T-helper 9 cell (primary cell): ENCODE measurements at places on chromosomes 13 and 19.
A peak's percentile ranks its signal among the peaks of the same experiment; 100 is the strongest.

- DNase-seq = no peak
These were observed 78.6 kb downstream of the ABCC4 start for GRCh38 chr13:95222733-95223018.

DNA sequence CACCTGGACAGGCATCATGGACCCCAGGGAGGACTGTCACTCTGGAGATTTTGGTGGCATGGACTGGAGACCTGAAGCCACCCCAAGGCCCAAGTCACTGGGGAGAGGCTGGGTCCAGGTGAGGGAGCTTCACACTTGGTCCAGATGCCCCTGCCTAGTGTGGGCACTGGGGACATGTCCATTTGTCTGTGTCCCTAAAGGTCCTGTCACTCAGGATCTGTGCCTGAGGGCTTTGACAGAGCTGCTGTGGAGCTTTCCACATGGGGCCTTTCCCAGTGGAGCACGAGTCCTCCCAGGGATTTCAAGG lies 40.5 kb upstream of the CEACAM8 start:
- no peak for DNase-seq

GRCh38 chr19:4028334-4029246 lies 21.1 kb downstream of the PIAS4 start:
- no peak for DNase-seq

GRCh38 chr13:80475718-80476117 lies 134.8 kb upstream of the SPRY2 start:
- DNase-seq = no peak

- DNase-seq = no peak
These were observed 93.0 kb upstream of the ARGLU1 start for GRCh38 chr13:106660746-106661625.

DNA sequence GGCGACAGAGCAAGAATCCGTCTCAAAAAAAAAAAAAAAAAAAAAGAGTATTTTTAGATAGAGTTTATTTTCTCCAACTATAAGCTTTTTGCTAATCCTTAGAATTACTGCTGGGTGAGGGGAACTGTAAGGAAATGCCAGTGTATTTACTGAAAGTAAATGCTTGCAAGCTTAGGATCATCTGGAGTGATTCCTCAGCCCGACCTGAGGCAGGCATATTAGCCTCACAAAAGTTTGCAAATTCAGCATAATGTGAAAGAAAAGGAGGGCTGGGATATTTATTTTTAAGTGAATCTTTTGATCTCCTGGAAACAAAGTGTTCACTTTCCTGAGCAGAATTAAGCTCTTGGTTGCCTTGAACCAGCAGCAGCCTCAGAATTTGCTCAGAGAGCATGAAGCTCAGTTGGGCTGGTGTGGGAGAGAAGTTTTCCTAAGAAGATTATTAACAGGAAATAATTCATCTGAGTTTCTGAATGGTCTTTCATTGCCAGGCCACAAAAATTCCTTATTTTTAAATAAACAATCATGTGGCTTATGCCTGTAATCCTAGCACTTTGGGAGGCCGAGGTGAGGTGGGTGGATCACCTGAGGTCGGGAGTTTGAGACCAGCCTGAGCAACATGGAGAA lies 24.7 kb upstream of the SPATA13 start:
- DNase-seq = no peak

GRCh38 chr19:10550336-10550735 lies 6.6 kb downstream of the ATG4D start:
- no peak for DNase-seq

- DNase-seq = peak; percentile 54
These were observed 19.9 kb downstream of the ZSWIM9 start for GRCh38 chr19:48190288-48190884.

DNA sequence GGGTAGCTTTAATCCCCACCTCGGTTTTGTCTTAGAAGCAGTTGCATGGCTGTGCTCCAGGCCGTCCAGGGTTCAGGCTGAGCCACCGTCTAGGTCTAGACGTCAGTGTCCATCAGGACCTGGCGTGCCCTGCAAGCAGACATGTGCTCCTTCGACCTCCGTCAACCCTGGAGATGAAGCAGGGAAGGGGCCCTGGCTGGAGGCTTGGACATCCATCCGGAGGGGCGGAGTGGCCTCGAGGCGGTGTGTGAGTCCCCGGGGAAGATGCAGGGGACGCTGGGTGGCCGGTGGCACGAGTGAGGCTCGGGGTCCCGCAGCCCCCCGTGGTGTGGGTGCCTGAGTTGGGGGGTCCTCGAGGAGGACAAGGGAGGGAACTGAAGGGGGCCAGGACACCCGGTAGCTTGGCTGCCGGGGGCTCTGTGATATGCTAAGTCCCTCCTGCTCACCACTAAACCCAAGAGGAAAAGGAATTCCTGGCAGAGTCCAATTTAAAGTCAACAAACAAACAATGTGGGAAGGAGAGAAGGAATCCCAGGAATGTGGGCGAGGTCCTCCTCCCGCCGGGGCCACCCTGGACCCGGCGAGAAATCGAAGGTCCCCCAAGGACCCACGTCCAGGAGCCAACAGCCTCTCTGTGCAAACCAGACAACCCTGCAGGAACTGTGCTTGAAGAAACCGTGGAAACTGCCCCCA lies 14.9 kb upstream of the PTBP1 start:
- no peak for DNase-seq

DNA sequence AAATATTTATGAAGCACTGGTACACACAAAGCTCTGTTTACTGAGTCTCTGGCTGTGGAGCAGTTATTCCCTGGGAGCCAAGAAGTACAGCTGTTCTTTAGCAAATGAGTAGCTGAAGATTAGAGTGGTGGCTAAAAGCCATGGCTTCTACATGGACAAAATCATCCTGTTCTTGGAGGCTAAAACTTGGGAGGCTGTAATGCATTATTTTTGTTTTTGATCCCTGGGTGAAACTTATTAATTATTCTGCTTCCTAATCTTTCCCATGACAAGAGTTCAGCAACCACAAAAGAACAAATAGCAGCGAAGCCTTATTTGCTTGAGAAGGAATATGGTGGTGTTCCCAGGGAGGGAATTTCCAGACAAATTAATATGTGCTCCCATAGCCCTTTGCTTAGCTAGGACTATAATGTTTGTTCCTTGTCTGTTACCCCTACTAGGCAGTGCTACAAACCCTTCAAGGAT lies 109.5 kb downstream of the DCT start:
- no peak for DNase-seq

DNA sequence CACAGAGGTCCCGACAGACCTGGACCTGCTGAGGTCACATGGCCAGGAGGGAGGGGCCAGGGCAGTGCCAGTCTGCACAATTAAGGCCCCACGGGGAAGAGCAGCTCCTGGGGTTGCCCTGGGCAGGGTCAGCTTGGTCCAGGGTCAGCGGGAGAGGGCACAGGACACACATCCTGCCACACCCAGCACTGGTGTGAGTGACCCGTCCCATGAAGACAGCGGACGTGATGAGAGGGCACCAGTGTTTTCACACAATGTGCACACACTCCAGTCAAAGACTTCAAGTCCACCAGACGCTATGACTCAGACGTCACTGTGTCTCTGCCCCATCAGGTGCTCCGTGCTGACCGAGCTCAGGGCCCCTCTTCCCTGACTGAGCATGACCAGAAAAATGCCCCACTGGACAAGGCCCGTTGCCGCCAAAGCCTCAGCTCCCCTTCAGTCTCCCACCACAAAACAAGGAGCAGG lies 4.2 kb downstream of the TMEM259 start:
- no peak for DNase-seq

GRCh38 chr19:3481241-3482090 lies 1.1 kb upstream of the SMIM24 start:
- DNase-seq = no peak

- no peak for DNase-seq
These were observed 16.4 kb downstream of the KATNAL1 start for GRCh38 chr13:30290812-30291436.

- peak; percentile 49 for DNase-seq
These were observed 4.8 kb upstream of the TM9SF2 start for GRCh38 chr13:99496184-99497142.

DNA sequence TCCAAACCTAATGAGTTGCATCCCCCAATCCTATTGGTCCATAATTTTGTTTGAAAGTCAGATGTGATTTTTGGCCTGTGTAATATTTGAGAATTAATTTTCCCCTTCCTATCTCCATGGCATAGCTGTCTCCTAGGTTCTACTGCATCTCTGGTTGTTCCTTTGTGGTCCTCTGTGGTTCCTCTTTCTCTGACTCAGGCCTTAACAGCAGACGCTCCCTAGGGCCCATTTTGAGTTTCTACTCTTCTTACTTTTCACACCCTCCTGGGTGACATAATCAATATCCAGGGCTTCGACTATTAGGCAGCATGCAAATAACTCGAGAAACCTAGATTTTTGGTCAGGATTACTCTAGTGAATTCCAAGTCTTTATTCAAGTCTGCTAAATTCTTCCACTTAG lies 160.7 kb downstream of the RFC3 start:
- DNase-seq = no peak

DNA sequence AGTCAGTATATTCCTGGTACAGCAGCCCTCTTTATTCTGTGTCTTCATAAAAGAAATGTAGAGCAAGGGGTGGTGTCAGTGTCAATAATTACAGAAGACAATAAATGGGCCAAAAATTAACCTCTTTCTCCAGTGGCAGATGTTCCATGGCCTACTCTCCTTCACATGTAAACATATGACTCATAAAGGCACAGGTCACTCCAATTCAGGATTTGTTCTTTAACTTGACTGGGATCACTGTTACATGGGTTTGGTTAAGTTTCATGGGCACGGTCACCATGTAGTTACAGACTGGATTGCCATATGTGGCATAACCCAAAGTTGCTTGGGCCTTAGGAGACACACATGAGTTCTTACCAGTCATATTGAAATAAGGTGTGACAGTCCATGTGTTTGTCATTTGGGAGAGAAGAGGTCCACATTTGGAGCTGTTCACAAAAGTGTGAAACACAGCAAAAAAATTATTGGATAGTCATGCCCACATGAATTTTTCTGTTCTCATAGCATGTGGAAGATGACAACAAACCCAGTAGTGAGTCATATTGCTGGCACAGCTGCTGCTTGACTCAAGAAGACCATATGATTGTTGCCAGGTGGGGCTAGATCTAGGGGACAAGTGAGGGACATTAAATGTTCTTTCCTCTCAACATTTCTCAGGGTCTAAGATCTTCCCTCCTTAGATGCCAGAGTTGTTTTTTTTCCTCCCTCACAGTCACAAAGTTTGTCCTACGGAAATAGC lies 68.1 kb upstream of the HTR2A start:
- no peak for DNase-seq

DNA sequence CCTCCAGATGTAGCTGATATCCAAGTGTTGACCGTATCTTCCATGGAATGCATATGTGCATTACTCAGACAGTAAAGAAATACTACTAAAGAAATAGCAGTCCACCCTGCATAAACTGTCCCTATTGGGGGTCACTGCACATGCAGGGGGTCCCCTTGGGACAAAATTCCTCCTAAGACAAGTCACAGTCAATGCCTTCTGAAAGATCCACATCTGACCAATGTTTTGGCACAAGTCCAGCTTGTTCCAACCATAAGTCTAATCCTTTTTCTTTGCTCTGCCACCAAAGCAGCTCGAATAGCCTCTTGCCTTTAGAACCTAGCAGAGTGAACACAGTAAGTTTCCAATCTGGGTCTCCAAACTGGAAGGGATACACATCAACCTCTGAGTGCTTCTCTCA lies 87.9 kb downstream of the DIAPH3 start:
- no peak for DNase-seq

- DNase-seq = no peak
These were observed 9.3 kb upstream of the PSPC1 start for GRCh38 chr13:19791953-19792537.

- no peak for DNase-seq
These were observed 71.8 kb downstream of the STARD13 start for GRCh38 chr13:33213797-33214196.

DNA sequence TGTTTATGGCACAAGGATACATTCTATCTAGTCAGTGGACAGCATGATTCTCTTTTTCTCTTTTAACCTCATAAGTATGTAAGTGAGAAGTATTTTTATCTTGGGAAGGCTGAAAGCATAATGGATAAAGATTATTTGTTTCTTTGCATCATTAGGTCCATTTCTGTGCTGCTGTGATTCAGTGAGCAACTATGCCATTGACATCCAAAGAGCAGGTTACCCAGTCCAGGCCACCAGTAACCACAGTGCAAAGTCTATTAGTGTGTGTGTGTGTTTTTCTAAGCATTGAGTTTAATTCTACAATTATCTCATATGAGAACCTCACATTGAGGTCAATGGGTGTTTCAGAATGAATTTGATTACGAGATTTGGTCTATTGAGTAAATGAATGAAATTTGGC lies 158.8 kb upstream of the DACH1 start:
- DNase-seq = no peak

DNA sequence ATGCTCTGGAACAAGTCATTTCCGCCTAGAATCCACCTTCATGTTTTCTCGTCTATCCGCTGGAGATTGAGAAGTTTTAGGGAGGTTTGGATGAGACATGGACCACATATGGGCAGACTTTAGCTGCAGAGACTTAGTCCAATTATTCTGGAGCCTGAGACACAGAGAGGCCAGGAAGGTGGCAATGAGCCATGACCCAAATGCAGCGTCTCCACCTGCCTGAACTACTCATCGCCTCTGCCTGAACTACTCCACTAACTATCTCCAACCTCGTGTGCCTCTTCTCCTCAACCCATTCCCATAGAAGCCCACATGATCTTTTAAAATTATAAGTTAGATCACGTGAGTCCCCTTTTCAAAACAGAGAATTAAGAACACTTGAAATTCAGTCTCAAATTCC lies 5.6 kb downstream of the PLEKHA4 start:
- no peak for DNase-seq

DNA sequence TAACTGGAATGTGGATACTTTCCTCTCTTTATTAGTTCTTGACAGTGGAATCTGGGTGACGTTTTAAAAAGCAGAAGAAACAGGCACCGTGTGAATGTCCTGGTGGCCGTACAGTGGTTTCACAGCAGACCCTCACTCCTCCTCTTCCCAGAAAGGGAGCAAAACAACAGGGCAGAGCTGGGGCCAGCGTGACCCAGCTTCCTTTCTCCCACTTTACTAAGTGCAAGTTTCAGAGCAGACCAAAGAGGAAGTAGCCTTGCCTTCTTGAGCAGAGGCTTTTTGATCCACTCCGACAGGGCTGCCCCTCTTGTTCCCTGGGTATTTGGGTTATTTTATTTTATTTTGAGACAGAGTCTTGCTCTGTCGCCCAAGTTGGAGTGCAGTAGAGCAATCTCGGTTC lies 19.6 kb upstream of the C19orf33 start:
- DNase-seq = no peak

DNA sequence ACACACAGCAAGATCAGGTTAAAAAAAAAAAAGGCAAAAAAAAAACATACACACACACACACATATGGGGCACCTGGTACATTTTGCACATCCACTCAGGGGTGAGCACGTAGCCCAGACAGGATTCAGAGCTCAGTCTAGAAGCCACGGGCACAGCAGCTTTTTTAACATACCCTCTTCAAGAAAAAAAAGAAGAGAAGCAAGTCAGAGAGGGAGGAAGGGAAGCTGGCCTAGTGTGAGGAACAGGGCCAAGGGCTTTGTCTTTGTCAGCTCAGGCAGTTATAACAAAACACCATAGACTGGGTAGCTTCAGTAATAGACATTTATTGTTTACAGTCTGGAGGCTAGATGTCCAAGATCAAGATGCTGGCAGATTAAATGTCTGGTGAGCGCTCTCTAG lies 2.3 kb upstream of the TPM4 start:
- no peak for DNase-seq

GRCh38 chr19:2083174-2083854 lies 12.8 kb downstream of the MOB3A start:
- DNase-seq = peak; percentile 57

- DNase-seq = no peak
These were observed 20.6 kb downstream of the TUBGCP3 start for GRCh38 chr13:112567161-112567862.
